ENCODE measurements at places on chromosomes 13 and 19.

- no peak for DNase-seq
Measured at GRCh38 chr19:40421993-40422747, 3.6 kb downstream of the SERTAD1 start.

GRCh38 chr19:39951065-39951650 lies 16.7 kb upstream of the FCGBP start:
- DNase-seq, result no peak

DNA sequence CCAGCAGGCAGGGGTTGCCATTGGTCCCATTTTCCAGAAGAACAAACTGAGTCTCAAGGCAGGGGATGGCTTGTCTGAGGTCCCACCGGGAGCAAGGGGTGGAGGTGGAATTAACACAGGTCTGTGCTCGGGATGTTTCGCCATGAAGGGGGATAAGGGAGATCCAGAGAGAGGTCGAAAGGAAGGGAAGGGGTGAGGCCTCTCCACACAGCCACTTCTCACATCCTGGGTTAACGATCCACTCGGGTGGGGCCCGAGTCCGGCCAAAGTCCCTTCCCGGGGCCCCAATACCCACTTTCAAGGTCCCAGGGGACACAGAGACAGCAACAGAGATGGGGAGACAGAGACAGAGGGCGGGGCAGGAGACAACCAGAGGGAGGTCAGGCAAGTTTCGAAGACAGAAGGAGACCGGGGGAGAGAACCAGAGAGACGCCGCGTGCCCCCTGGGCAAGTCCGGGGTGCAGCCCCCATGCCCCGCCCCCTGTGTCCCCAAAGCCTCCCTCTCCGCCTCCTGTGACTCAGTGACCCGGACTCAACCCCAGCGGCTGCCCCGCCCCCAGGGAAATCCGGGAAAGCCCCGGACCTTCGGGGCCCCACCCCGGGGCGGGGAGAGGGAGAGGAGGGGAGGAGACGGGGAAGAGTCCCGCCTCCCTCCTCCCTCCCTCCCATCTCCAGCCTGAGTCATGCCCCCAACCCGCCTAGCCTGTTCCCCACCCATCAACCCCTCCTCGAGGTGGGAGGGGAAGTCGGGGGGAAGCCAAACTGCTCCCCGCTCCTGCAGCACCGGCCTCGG lies 1.4 kb upstream of the BCL3 start:
- peak; percentile 65 for DNase-seq

DNA sequence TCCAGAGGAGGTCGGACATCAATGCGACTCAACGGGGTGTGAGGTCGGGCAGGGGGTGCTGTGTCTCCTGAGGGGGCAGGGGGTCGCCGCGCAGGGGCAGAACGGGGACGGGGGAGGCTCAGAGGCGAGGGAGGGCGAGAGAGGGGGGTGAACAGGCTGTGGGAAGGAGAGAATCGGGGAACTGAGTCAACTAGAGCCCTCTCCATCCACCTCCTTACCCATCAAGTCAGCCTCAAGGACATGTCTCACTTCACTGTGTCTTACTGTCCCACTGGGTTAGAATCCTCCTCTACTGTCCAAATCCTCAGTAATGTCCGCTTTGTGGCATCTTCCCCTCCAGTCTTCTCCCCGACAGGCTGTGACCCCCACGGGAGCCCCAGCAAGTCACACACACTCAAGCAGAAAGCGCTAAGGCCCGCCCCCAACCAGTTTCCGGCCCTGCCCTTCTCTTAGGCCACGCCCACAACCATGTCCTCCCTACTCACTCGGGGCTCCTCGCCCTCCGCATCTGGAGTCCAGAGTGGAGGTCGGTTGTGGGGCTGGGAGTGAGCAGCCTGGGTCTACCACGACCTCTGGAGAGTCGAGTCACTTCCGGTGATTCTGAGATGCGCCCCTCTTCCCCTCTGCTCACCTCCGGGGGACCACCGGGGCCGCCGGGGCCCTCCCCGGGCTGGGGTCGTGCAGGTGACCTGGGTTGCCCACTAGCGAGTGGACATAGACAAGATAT lies 9.3 kb downstream of the PLEKHA4 start:
- no peak for DNase-seq

DNA sequence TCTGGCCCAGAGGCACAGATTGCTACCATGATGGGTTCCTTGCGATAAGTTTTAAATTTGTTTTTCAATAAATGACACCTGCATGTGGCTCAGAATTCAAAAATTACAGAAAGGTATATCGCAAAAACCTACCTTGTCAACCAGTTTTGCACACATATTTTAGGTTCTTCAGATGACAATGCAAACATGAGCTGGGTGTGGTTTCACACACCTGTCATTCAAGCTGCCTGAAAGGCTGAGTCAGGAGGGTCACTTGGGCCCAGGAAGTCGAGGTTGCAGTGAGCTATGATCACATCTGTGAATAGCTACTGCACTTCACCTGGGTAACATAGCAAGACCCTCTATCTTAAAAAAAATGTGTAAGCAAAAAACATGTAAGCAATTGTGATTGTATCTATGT lies 56.1 kb downstream of the DNM2 start:
- no peak for DNase-seq

DNA sequence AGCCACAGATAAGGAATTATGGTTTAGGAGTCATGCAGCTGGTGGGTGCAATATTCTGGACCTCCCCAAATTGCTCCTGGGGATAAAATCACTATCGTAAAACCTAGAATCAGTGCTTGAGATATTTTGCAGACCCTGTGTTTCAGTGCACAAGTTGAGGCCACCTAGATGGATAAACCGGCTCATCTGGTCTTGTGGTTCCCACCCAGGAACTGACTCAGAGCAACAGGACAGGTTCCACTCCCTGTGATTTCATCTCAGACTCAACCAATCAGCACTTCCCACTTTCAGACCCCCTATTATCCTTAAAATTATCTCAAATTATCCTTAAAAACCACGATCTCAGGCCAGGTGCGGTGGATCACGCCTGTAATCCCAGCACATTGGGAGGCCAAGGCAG lies 21.0 kb downstream of the FBXL12 start:
- no peak for DNase-seq

DNA sequence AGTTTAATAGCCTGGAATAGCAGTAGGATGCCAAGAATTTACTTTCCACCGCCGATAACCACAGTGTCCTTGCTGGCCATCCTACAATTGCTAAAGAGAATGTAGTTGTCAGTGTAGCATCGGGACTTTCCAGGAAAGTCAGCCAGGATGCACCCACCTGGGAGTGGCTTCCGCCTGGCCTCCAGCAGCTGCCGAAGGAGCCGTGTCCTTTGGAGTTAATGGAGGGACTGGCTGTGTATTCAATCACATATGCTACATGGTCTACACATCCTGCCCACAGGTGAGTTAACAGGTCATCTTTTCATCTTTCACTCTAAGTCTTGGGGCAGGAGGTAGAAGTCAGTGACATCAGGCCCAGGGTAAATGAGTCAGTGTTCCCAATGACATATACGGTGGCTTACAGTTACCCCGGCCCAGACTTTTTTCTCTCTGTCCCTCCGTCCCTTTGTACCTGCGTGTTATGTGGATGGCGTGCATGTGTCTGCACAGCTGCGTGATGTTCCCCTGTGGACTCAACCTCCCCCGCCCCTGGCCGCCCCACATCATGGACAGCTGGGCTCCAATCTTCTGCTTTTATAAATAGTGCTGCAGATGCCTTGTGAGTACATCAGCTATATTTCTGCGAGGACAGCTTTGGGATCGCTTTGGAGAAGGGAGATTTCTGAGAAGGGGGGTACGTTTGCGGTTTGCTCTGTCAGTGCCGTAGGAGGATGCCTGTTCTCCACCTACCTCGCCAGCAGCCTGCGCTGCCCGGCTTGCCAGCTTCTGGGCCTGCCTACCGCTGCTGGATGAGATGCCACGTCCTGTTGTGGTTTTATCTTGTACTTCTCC lies 63.1 kb downstream of the ATP11A start:
- DNase-seq, result no peak

DNA sequence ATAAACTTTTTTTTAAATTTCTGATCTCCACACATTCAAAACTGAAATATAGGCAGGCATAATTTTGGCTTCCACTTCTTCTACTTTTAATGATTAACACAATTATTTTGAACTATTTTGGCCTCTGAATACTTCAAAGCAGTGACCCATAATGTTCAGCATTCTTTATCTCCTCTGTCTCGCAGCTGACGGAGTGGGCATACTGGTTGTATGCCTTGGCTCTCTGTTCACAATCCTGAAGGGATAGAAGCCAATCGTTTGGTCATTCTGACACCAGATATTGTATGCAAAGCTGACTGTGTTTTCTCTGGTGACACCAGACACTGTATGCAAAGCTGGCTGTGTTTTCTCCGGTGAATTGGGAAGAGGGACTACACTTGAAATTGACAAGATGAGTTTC lies 833.0 kb downstream of the EFNB2 start:
- DNase-seq, result no peak

DNA sequence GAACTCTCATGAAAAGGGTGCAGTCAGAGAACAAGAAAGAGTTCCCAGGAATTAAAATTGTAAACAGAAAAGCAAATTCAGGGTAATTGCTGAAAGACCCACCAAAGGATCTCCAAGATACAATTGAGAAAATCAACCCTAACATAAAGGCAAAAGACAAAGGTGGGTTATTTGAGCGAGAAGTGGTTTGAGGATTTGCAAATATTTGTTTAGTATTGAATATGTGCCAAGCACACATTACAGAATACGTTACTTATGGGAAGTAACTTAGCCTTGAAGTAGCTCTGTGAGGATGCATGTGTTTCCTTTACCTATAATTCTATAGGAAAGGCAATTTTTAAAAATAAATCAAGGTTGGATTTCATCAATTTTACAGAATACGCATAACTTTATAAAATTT lies 10.0 kb upstream of the CEACAM21 start:
- no peak for DNase-seq

GRCh38 chr19:7373862-7374261 lies 25.1 kb downstream of the ARHGEF18 start:
- no peak for DNase-seq

- DNase-seq, result no peak
Measured at GRCh38 chr13:76948149-76948548, at the start of gene ACOD1. TSS of gene ACOD1 (plus strand) at chr13:76948511. CDS start at chr13:76948559, 48 bp downstream.

GRCh38 chr19:2266183-2266993 lies 10.2 kb upstream of the JSRP1 start:
- no peak for DNase-seq

- no peak for DNase-seq
Measured at GRCh38 chr13:76634431-76635191, 251.6 kb downstream of the KCTD12 start.

GRCh38 chr19:46787331-46788261 lies 798 bp downstream of the SLC1A5 start:
- no peak for DNase-seq

DNA sequence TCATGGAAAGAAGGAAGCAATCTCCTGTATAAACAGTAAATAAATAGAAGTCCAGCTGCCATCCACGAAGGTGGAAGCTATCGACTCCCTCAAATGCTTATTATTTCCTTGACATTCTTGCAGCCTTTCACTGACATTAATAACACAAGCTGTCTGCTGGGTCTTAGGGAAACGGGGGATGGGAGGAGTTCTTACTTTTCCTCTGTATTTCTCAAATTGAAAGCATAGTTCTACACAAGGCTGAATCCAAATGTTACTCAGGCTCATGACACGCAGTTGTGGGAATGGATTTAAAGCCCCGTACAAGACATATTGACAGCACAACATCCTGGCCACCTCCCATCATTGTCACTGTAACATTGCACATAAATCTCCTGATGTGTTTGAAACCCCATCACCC lies 4.0 kb downstream of the SERPINE3 start:
- DNase-seq, result no peak

- DNase-seq, result no peak
Measured at GRCh38 chr13:33106656-33107360, 90.6 kb downstream of the KL start.

GRCh38 chr19:2208975-2209374 lies 27.2 kb downstream of the PLEKHJ1 start:
- DNase-seq, result no peak

- no peak for DNase-seq
Measured at GRCh38 chr13:53250272-53250875, 221.8 kb downstream of the OLFM4 start.

DNA sequence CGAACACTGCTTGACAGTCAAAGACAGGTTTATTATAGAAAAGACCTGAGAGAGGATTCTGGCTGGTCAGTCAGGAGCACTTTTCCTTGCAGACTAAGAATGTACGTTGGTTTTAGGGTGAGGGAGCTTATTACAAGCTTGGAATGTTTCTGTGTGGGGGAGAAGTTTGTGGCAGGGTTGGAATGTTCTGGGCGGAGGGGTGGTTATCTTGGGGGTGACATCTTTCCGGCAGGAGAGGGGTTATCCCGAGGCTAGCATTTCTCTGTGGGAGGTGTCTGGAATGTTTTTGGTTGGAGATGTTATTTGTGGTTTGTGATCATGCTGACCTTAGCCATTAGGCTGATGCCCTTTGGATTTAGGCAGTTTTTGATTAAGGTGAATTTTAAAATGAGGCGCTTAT lies 61.8 kb downstream of the ZNF136 start:
- DNase-seq, result no peak

- no peak for DNase-seq
Measured at GRCh38 chr19:19169236-19170052, 619 bp downstream of the MEF2B start.

- DNase-seq, result no peak
Measured at GRCh38 chr19:12294249-12295158, at the start of gene ZNF44. TSS of gene ZNF44 (minus strand) at chr19:12294883. CDS start at chr19:12294694, 189 bp downstream.

DNA sequence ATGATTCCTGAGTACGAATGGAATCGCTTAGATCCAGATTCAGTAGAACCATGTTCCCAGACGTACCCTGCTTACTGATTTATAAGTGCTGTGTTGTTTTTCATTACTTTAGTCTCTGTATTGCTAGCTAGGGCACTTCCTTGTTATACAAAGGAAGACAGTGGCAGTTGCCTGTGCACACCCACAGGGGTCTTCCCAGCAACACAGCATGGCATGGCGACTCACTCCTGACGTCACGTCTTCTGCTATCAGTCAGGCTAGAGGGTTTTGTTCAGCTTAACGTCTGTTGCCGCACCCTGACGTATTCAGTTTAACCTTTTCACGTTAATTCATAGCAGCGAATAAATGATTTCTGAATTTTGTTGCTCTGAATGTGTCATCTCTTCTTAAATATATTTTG lies 295.1 kb downstream of the MYO16 start:
- DNase-seq, result no peak

- DNase-seq, result no peak
Measured at GRCh38 chr19:42161616-42162263, 29.5 kb upstream of the POU2F2 start.

GRCh38 chr13:97360610-97361009 lies 73.4 kb upstream of the RAP2A start:
- DNase-seq, result no peak

DNA sequence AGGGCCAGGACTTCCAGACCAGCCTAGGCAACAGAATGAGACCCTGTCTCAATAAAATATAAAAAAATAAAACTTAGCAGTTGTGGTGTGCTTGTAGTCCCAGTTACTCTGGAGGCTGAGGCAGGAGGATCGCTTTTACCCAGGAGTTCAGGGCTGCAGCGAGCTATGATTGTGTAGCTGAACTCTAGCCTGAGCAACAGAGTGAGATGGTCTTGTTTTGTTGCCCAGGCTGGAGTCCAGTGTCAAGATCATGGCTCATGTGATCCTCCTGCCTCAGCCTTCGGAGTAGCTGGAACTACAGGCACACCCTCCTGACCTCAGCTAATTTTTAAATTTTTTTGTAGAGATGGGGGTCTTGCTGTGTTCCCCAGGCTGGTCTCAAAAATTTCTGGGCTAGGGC lies 4.3 kb upstream of the JUNB start:
- DNase-seq, result no peak

- no peak for DNase-seq
Measured at GRCh38 chr13:110503037-110503901, 58.3 kb downstream of the RAB20 start.

GRCh38 chr13:21078501-21078900 lies 17.1 kb upstream of the LATS2 start:
- DNase-seq, result no peak
